ENCODE measurements at places on chromosomes 4 and X.

GRCh38 chr4:75254745-75255144, 259.5 kb downstream of the RCHY1 start:
- no peak for DNase-seq

- no peak for DNase-seq
Measured at GRCh38 chr4:20825505-20825904, 125.2 kb downstream of the PACRGL start.

DNA sequence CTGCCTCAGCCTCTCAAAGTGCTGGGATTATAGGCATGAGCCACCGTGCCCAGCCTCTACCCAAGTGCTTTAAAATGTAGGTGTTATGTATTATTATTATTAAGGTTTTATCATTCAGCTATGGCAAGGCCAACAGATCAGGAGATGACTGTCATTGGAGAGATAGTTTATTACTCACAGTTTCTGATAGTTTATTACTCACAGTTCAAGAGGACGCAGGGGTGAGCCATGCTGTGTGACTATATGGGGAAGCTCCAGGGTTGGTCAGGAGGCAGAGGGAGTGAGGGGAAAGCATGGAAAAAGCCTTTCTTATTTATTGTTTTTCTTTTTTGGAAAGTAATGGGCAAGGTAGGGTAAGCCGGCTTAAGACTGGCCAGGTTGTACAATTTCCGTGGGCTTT, 25.4 kb upstream of the ARSD start:
- no peak for DNase-seq

DNA sequence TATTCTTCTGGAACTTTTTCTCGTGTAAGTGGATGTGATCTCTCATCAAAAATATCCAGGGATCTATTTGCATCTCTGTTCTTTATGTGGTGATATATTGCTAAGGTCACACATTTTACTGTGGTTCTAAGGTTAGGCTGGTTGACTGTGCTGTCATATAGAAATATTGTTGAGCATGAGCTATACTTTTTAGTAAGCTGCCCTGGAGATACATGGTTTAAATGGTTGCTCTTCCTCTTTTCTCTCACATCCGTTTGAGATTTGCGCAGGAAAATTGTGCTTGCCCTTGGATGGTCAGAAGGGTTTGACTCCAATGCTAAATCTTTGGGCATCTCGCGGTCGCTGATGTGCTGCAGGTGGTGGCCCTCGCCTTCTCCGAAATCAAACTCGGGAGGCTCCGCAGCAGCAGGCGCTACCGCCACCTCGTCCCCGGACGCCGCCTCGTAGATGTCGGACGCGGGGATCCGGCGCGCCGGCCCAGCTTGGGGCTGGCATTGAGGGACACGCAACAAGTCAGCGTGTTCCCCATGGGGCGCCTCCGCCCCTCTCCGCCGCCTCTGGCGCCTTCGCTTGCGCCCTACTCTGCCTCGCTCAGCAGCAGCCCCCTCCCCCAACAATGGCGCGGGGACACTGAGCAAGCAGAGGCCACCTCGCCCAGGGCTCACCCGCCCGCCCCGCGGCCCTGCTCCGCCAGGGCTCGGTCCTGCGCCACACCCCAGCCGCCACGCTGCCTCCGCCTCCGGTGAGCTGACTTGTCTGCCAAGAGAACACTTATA, 154.5 kb downstream of the MSN start:
- no peak for DNase-seq
